ELF-1 (cell line): ENCODE measurements at places on chromosomes 11 and 22.

DNA sequence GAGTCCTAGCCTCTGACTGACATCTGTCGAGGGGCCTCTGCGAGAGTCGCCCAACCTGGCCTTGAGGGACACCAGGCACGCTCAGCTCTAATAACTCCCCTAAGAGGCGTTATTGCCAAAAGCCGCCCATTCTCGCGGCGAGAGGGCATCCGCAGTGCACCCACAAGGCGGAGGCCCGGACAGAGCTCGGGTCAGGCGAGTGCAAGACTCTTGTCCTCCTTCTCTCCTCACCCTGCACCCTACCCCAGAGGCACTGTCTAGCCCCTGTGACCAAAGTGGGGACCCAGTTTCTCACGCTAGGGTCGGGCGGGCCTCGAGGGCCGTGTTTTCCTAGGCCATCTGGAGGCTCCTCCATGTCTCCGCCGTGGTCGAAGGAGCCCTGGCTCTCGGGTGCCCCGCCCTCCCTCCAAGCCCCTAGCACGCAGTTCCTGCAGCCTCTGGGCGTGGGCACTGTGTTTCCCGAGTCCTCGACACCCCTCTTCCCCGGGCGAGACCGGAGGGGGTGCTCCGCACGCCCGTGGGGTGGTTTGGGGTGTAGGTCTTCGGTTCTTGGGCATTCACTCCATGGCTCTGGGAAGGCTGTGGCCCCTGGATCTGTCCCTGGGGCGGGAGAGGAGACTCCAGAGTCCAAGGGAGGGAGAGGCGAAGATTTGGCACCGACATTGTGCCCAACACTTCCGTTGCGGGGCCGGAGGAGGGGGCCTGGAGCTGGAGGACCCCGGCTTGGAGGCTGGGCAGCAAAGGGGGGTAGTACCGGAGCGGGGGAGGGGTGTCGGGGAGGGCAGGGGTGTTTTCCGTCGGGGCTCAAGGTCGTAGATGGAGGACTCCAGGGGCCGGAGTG lies 1.0 kb downstream of the CHRM4 start:
- no peak for DNase-seq

GRCh38 chr11:18203723-18204122 lies 31.1 kb downstream of the MRGPRX4 start:
- DNase-seq = peak; percentile 51

- peak; percentile 43 for DNase-seq
These were observed 16.0 kb downstream of the FZD4 start for GRCh38 chr11:86938900-86939880.

DNA sequence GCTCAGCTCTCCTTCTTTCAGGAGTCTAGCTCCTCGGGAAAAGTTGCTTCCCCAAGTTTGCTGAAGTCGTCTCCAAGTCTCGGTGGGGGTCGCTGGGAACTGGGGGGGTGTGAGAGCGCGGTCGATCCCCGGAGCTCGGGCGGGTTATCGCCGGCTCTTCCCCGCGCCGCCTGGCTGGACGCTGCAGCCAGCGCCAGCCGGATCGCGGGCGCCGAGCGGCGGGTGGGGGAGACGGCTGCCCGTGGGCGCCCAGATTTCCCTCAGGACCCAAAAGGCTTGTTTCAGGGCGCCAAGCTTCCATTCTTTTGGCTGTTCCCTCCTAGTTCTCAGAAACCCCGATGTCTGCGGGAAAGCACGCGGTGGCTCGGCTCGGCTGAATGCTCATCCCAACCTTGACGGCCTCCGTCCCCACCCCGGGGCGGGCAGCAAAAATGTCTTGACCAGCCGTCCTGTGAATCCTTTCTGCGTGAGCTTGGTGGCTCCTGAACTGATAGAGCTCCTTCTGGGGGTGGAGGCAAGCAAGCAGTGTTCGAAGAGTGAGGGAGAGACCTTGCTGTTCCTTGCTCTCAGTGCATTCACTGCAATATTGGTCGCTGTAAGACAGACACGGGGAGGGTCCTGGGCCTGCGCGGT lies 1.7 kb downstream of the ZBTB16 start:
- peak; percentile 42 for DNase-seq

DNA sequence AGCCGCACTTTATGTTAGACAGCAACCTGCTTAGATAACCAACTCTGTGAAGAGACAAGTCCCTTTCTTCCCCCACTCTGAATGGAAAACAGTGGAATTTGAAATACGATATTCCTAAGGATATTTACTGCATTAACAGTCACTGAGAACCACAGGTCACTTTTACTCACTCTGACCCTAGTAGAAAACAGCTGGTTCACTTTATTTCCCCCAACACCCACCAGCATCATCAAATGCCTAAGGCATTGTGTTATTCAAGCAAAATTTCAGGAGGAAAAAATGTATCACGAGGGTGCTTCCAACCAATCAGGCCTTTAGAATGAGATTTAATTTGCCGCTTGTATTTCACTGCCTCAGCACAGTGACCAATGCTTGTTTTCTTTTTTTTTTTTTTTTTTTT lies 1134.1 kb upstream of the CCDC90B start:
- no peak for DNase-seq

- no peak for DNase-seq
These were observed 59.3 kb downstream of the GGTLC2 start for GRCh38 chr22:22703715-22704114.

GRCh38 chr22:26616650-26617049 lies 1.2 kb downstream of the CRYBB1 start:
- no peak for DNase-seq

DNA sequence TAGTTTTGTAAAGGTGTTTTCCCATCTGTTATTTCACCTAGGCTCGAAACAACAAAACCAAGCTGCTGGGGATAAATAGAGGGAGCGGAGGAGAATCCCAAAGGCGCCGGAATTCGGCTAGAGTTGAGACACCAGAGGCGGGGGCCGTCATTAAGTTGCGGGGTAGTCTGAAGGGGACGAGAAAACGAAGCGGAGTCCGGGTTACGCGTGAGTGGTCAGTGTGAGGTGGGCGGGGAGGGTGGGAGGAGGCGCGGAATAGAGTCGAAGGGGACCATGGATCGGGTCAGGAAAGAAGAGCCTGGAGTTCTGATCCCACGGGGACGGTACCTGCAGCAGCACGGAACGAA lies 361 bp downstream of the SRPRA start:
- DNase-seq = no peak

DNA sequence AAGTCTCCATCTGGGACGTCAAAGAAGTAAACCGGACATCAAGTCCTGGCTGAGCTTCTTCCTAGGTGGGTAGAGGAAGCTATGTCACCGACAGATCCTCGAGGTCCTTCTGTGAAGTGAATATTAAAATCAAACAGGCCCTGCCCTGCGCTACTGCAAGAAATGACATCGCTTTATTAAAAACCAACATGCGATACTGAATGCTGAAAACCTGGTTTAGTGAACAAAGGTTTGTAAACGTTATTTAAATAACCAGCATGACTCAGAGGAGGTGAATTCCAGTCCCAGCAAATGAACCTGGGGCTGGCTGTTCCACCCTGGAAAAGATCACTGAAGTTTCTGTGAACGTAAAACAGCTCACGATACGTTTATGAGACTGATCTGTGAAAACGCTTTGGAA lies 645 bp downstream of the RTCB start:
- no peak for DNase-seq

GRCh38 chr11:11535611-11536010 lies 86.2 kb downstream of the GALNT18 start:
- DNase-seq = no peak

DNA sequence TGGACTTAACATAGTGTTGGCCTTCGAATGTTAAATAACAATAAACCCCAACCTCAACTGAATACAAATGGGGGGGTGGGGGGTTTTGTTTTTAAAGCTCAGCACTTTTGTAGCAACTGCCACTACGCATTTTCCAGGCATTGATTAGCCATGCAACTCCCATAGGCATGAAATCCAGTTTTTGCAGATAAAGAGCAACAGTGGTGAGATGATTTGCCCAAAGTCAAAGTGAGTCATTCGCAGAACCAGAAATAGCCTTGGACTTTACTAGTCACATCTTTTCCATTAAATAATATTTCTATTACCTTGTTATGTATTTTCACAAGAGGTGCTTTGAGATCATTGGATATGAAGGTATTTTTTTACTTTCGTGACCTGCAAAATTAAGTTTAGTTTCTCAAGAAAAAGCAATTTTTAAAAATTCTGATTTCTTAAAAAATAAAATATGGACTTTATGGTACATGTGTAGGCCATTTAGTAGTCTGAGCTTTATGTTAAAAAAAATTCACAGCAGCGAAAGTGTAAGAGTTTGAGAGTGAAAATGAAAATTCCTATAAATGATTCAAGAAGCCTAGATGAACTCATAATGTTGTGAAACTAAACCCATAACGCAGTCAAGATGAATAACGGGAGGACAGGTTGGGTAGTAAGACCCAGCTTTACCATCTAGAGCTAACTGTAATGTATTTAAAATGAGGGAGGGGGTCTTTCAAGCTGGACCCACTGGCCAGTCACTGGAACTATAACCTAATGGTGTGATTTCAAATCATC lies 1.9 kb upstream of the PHF21A start:
- no peak for DNase-seq

DNA sequence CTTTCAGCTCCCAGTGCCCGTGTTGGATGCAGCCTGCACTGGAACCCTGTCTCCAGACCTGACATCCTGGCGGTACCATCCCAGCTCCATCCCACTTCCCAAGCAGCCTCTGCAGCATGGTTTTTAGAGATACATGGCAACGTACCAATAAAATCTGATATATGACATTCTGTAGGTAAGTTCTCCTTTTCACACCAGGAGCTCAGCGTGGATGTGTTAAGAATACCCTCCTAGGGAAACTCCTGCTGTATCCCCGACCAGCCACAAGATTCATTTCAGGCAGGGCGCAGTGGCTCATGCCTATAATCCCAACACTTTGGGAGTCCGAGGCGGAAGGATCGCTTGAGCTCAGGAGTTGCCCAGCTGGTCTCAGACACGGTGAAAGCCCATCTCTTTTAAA lies 15.4 kb downstream of the APOL5 start:
- DNase-seq = no peak

- DNase-seq = peak; percentile 77
These were observed 6.1 kb downstream of the NUP50 start for GRCh38 chr22:45169591-45170466.

- peak; percentile 85 for DNase-seq
These were observed 415.2 kb downstream of the TENM4 start for GRCh38 chr11:79025622-79026021.

GRCh38 chr22:27531782-27532530 lies 269.6 kb downstream of the MN1 start:
- DNase-seq = peak; percentile 63

- no peak for DNase-seq
These were observed 614.6 kb downstream of the TBC1D22A start for GRCh38 chr22:47376901-47377505.

- DNase-seq = no peak
These were observed 34.6 kb upstream of the CAVIN3 start for GRCh38 chr11:6354651-6355485.

GRCh38 chr11:121592708-121593107 lies 139.9 kb upstream of the SORL1-AS1 start:
- no peak for DNase-seq

DNA sequence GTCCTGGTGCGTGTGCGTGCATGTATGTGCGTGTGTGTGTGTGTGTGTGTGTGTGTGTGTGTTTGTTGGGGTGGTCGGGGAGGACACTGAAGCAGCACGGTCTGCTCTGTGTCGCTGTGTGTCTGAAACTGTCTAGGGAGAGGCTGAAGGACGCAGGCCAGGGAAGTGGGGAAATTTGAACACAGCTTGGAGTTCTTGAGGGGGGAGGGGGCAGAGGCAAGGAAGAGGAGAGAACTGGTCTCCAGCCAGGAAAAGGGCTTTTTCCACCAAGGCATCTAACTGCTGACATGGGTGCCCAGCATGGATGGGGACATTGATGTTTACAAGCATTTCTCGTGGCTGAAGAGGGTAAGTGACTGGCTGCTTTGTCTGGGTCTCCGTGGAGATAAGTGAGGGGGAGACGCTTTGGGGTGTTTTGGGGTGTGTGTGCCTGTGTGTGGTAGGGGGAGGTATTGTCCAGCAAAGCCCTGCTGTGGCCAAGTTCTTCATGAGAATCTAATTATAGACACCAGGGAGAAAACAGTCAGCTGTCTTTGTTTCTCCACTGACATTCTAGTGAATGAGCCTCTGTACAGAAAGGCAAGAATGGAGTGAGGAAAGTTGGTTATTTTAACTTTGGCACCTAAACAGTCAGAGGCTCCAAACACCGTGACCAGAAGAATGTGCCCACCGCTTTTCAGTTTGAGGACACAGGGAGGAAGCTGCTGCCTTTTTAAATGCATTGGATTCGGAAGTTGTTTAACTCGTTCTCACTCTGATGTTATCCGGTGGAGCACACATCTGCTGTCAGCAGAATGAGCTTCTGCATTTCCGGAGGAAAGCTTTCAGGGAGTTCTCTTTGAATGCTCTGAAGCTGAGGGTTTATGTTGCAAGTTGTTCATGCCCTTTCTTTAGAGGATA lies 63.7 kb downstream of the PPFIBP2 start:
- DNase-seq = peak; percentile 62

- DNase-seq = no peak
These were observed 8.5 kb upstream of the TREH start for GRCh38 chr11:118687906-118688305.

GRCh38 chr11:100932474-100933100 lies 197.0 kb downstream of the PGR start:
- DNase-seq = no peak

- no peak for DNase-seq
These were observed 591.1 kb downstream of the BRD1 start for GRCh38 chr22:49236541-49237075.

GRCh38 chr22:24758164-24758799 lies 16.2 kb downstream of the PIWIL3 start:
- DNase-seq = no peak

GRCh38 chr11:117220568-117220967 lies 11.3 kb downstream of the PCSK7 start:
- DNase-seq = no peak

GRCh38 chr11:45606514-45607281 lies 58.7 kb downstream of the CHST1 start:
- peak; percentile 58 for DNase-seq

- no peak for DNase-seq
These were observed 6.4 kb downstream of the COA4 start for GRCh38 chr11:73870261-73870660.

DNA sequence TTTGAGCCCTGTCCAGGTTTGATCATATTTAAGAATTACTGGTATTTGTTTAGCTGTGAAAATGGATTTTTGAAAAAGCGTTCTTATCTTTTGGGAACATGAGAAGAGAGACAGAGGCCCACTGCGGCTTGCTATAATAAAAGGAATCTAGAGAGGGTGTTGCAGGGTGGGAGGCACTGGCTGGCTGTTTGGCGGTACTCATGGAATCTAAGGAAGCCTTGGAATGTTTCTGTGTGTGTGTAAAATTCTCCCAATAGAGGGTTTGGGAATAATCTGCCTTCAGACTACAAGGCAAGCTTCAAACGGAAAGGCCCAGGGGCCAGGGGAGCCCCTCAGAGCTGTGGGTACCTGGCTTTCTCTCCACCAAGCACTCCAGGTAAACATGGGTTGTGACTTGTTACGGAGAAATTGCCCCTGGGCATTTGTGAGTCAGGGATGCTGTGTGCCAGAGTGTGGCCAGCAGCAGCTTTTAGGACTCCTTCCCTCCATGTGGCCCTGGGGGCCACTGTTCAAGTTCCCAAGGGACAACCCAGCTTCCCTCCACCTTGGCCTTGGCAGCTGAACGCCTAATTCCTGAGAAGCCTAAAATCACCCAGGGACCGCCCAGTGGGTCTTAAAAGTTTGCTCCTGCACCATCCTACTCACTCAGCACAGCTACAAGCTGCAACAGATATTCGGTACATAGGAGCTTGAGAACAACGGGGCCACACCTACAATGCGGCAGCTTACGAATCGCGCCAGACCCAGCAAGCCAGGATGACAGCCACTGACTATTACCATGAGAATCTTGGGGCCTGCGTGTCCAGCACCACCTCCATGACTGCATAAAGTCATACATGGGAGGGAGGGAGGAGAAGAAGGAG lies 14.1 kb upstream of the SYT8 start:
- DNase-seq = no peak

GRCh38 chr11:69003301-69003865 lies 9.7 kb downstream of the MRGPRF start:
- no peak for DNase-seq
